ENCODE measurements at places on chromosomes 13 and 19.

DNA sequence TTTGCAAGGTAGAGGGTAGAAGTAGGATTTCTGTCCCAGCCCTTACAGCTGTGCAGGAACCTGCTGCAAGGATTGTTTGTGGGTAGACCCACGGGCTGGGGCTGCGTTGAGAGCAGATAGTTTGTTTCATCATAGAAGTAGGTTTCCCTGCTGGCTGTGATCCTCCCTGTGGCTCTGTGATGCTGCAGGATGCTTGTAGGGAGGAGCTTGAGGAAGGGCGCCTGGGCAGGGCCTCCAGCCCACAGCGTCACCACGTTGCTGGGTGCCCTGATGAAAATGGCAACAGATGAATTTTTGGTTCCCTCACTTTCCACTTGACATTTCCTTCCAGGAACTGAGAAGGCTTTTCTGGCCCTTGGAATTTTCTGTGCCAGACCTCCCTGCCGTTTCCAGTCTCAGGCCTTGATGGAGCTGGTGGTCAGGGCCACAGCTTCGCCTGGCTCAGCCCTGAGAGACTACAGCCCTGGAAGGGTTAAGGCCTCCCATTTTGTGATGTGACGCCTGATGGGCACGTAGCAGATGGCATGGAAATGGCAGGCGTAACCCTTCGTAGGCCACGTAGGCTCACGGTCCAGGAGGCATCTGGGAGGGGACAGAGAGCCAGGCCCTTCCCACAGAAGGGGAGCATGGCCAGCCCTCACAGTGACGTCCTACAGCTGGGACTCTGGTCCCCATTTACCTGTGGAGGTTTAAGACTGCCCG, 42.2 kb downstream of the GATAD2A start:
- DNase-seq = peak; percentile 19

GRCh38 chr13:24280720-24281119, 28.7 kb upstream of the C1QTNF9 start:
- DNase-seq = no peak

DNA sequence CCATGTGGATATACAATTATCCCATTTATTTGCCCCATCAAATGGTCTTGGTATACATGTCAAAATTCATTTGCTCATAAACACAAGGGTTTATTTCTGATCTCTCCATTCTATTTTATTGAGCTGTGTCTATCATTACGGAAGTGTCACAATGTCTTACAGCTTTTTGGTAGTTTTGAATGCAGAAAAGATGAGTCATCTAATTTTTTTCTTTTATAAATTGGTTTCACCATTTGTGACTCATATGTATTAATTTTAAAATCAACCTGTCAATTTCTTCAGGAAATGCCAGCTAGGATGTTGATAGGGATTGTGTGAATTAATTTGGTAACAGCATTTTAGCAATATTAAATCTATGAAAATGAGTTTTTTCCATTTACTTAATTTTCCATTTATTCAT, 2549.4 kb downstream of the PCDH9 start:
- no peak for DNase-seq

DNA sequence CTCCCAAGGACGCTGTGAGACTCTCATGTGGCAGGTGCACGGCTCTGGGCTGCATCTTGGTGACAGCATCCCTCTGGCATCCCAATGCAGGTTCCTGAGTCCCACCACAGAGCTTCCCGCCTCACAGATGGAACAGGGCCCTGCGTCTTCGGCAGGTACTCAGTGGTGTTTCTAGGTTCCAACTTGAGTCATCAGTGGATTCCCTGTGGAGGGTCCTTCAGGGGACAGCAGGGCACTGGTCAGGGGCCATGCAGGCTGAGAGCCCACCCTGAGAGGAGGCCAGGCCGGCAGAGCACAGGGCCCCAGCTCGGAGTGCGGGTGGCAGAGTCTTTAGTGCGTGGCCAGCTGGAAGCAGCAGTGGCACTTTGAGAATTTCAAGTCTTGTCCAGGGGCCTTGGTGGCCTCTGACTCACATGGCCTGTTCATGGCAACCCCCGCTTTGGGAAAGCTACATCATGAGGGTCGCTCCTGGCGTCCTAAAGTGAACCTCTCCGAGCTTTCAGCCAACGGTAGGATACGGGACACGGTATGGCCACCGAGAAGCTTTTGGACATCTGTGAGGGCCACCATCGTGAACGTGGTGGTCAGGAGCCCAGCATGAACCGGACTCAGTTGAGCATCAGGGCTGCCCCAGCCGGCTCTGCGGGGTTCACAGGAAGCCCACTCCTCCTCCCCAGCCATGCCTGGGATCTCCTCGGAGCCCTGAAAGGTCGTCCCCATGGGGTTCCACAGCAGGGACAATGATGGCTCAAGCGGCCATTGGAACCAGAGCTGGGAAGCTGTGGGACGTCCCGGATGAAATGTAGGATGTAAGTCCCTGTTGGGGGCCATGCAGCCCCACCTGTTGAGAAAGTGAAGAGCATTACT, 72.0 kb upstream of the MCF2L start:
- no peak for DNase-seq

GRCh38 chr13:62702502-62702901, 1286.9 kb upstream of the PCDH20 start:
- DNase-seq = no peak

DNA sequence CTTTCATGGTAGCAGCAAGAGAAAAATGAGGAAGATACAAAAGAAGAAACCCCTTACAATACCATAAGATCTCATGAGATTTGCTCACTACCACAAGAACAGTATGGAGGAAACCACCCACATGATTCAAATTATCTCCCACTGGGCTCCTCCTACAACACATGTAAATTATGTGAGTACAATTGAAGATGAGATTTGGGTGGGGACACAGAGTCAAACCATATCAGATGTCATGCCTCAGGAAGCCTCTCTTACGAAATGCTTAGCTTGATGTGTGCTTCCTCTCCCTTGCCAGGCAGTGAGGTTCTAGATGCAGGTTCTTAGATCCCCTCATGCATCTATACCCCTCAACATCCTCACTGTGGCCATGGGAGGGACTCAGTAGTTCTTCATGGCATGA, 63.2 kb upstream of the RGCC start:
- no peak for DNase-seq

Data from body of pancreas (tissue), 4 donors.